ENCODE measurements at places on chromosomes 4 and X.

- no peak for DNase-seq
Measured at GRCh38 chrX:70470850-70471289, 26.2 kb downstream of the DLG3 start.

DNA sequence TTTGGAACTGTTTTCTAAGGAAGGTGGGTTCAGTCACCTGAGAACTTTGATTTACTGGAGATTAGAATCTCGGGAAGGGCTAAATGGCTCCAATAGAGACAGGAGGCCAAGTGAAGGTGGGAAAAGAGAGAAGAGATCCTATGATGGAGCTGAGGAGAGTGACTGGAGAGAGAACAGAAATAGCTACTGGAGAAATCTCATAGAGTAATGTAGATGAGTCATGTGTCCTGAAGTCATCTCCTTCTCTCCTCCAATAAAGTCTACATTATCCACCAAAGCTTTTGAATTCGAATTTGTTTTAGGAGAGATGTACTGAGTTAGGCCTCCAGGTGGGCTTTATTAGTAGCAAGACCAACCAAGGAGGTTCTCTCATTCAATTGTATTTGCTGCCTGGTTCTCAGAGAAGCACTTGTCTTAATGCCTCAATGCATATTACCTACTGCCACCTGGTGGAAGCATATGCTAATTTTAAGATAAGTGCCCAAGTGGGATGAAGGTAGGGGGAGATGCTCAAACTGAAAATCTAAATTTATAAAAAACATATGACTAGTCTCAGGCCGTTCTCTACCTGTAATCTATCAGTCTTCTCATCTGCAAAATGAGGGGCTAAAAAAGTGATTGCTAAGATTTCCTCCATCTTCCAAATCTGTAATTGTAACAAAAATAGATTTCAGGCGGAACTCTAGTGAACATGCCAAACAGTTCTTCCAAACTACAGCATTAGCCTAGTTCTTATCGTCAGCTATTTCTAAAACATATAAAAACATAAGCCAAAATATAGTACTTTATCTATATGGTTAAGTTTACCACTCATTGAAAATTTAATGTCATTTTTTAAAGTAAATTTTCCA is 24.4 kb downstream of the TXK start:
- DNase-seq: peak; percentile 34

DNA sequence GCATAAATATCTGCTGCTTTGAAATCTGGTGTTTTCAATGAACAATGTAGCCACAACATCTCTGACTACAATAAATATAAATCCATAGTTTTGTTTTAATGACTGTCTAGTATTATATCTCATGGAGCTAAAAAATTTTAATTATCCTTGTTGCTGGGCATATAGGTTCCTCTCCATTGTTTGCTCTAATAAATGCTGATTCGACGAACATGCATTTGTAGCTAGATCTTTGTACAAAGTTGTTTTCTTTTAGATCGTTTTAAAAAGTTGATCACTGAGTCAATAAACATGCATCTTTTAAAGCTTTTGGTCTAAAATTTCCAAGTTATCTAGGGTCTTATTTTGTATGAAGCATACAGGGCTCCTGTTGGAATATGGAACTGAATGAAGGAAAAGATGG is 130.5 kb upstream of the GPR101 start:
- no peak for DNase-seq

DNA sequence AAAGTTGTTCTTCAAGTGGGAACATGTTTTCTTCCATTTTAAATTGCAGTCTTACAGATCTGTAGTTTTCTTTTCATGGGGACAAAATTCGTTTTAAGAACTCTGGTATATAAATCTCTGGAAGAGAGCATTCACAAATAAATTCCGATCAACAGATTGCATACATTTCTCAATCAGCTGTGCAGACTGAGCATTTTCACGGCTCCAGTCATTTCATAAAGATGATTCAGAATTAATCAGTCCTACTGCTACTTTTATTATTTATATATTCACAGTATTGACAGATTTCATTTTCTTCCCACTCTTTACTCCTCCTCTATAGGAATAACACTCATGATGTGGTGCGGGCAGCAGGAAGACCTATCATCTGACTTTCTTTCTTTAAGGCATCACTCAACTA is 534.9 kb upstream of the FTHL17 start:
- DNase-seq: no peak

GRCh38 chr4:62676962-62677361 is 1476.8 kb downstream of the ADGRL3 start:
- DNase-seq: no peak

GRCh38 chr4:121192013-121192412 is 27.9 kb upstream of the TNIP3 start:
- DNase-seq: no peak

GRCh38 chr4:174697896-174698295 is 131.2 kb downstream of the GLRA3 start:
- no peak for DNase-seq

- DNase-seq: no peak
Measured at GRCh38 chr4:84070289-84070688, 428.8 kb downstream of the NKX6-1 start.

DNA sequence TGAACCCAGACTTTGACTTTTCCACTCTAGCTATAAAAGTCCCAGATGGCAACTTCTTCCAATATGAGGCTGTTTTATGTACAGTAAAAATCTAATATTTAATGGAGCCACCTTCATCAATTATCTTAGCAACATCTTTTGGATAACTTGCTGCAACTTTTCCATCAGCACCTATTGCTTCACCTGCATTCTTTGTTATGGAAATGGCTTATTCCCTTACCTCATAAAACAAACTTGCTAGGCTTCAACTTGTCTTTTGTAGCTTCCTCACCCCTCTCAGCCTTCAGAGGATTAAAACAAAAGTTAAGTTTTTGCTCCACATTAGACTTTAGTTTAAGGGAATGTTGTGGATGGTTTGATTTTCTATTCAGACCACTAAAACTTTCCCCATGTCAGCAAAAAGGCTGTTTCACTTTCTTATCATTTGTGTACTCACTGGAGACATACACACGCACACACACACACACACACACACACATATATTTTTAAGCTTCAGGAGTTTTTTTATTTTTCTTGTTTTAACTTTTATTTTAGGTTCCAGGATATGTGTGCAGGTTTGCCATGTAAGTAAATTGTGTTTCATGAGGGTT is 1296.1 kb upstream of the PABPC4L start:
- DNase-seq: no peak

GRCh38 chrX:91080822-91081221 is 353.8 kb upstream of the PABPC5 start:
- DNase-seq: no peak

DNA sequence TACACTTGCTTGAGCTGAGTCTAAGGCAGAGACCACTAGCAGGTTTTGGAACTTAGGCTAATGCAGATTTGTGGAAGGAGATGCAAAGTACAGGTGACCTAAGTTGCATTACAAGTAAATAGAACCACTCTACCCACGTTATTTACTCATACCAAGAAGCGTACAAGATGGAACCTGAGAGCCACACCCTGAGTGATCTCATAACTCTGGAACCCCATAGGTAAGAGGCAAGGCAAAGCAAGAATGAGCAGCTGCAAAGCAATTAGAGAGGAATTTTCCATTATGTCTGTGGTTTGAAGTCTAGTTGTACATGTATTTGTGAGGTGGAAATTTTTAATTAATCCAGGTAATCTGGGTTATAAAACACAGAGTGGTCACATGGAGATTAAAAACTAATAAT is 55.4 kb downstream of the CC2D2A start:
- no peak for DNase-seq

- no peak for DNase-seq
Measured at GRCh38 chr4:152083338-152083737, 322.5 kb upstream of the GATB start.

DNA sequence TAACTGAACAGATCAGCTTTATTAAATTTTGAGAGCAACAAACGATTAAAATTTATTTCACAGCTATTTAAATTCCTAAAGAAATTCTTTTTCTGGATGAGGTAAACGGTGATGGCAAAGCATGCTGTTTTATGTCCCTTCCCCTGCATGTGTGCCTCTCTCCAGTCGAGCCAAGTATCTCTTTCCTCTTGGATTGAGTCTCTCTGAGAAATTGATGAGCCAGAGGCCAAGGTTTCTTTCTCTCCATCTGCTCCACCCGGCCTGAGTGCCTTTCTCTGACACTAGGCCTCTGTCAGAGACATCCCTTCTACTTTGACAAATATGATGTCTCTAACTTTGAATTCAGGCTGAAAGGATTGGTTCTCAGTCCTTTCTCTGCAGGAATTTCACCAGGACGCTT is 42.6 kb upstream of the PARM1 start:
- DNase-seq: no peak

DNA sequence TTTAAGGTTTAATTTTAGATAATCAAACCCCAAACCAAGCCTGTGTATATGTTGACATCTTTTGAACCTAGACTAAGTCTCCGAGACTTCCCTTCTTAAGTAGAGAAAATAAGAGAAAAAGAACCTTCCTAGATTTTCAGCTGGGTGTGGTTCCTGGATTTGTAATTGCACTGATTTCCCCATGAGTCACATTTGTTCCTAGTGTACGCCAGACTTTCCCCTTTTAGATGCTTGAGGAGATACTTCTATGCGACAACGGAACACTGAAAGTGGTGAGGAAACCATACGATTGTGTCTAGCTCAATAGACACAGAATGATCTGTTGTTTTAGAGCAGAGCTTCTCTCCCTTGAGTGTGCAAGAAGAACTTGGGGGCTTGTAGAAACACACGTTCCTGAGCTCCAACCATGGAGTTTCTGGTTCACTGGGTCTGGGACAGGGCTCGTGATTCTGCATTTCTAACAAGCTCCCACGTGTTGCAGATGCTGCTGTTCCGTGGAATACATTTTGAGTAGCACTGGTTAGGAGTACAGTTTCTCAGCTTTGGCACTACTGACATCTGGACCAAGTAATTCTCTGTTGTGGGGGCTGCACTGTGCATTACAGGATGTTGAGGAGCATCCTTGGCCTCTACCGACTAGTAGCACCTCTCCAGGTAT is 87.1 kb downstream of the AMELX start:
- DNase-seq: peak; percentile 22

GRCh38 chr4:6427439-6428090 is 44.8 kb downstream of the PPP2R2C start:
- no peak for DNase-seq

DNA sequence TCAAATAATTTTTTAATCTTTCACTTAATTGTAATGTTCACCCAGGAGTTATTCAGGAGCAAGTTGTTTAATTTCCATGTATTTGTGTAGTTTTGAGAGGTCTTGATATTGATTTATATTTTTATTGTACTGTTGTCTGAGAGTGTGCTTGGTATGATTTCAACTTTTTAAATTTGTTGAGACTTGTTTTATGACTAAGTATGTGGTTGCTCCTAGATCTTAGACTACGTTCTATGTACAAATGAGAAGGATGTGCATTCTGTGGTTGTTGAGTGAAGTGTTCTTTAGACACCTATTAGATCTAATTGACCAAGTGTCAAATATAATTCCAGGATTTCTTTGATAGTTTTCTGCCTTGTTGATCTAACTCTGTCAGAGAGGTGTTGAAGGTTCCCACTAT is 353.3 kb upstream of the GNPDA2 start:
- DNase-seq: no peak

- no peak for DNase-seq
Measured at GRCh38 chr4:167020410-167020809, 213.9 kb downstream of the SPOCK3 start.

DNA sequence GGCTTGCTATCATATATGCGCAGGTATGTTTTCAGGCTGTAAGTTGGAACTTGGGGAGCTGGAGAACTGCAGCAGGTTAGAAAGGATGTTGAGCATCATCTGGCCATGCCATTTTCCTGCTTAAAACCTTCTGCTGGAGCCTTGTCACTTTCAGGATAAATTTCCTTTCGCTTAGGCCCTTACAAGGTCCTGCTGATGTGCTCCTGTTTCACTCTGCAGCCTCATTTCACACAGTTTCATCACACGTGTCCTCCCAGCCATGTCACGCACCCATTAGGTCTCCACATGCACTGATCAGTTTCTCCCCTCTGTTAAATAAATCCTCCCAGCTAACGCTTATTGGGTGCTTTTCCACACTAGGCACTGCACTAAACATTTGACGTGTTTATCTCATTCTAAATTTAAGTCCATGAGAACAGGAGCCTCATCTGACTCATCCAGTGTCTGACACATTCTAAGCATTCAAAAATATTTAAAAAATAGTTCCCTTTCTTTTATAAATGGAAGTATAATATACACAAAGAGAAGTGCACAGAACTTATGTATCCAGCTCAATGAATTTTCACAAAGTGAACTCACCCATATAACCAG is 14.5 kb downstream of the SOD3 start:
- no peak for DNase-seq

DNA sequence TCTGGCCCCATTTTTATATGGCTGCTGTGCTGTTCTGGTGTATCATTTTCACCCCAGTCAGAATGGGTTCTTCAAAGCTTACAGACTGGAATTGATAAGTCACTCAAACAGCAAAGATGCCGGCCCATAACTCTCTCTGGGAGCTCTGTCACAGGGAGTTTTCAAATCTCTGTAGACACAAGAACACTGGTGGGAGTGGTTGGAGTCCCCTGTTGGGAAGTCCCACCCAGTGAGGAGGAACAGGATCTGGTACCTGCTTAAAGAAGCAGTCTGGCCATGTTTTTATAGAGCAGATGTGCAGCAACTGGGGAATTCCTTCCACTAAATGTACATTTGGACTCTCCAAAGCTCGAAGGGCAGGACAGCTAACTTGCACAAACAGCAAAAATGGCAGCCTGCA is 69.3 kb upstream of the UGT2B7 start:
- DNase-seq: no peak

GRCh38 chr4:16118090-16118489 is 34.3 kb upstream of the PROM1 start:
- DNase-seq: no peak

DNA sequence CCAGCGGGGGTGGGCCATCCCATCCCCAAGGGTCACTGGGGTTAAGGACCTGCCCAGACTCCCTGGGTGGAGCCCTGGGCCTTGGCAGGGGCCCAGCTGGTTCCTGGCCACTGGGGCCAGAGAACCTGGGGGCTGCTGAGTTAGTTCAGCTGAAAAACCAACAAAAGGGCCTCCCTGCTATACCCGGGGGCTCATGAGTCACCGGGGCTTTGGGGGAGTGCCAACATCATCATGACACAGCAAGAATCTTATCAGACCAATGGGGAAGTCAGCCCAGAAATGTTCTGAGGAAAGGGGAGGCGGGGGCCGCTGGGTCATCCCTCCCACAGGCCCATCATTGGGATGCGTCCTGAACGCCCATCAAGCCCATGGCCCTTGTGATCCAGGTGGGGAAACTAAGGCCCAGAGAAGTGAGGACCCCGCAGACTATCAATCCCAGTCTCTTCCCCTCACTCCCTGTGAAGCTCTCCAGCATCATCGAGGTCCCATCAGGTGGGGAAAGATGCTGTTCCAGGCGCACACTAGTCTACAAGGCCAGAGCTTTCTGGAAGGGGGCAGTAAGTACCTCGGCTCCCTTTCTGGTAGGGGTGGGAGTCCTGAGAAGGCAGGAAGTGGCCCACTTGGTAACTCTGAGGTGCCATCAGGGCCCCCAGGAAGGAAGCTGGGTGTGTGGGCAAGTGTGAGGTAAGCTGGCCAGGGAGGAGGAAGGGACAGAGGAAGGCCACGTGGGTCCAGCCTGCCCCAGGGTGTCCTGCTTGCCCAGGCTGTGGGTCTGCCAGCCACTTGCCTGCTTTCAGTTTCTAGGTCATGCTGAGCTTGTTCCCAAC is 4.5 kb downstream of the G6PD start:
- DNase-seq: peak; percentile 90

- no peak for DNase-seq
Measured at GRCh38 chr4:177401658-177402273, 40.5 kb downstream of the AGA start.
